ENCODE measurements at places on chromosomes 4 and X. TPM values are rescaled to one million over a fixed set of nuclear protein-coding genes. Genes with fewer than 3 reads are reported as not detected.

- no peak for DNase-seq
These were observed 2.9 kb downstream of the MSL3 start for GRCh38 chrX:11760958-11761357.

- DNase-seq, result no peak
These were observed 87.2 kb downstream of the HPRT1 start for GRCh38 chrX:134547047-134547679.

DNA sequence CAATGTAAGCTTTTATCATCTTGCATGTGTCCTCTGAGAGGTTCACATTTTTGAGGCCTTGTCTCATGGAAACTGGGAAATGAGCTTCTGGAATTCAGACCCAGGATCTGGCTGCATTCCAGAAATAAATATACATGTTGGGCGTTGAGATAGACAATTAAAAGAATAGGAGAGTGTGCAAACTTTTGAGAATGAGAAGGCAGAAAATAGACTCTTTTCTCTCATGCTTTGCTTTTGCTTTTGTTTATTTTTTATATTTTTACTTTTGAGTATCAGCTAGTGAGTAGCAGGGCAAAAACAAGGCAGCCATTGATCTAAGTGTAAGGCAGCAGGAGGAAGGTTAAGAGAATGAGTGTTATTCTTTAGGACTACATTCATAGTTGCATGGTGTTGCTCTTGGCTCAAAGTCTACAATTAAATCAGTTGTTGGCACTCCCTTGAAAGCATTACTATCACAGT is 12.4 kb downstream of the SHROOM3 start:
- DNase-seq, result no peak

DNA sequence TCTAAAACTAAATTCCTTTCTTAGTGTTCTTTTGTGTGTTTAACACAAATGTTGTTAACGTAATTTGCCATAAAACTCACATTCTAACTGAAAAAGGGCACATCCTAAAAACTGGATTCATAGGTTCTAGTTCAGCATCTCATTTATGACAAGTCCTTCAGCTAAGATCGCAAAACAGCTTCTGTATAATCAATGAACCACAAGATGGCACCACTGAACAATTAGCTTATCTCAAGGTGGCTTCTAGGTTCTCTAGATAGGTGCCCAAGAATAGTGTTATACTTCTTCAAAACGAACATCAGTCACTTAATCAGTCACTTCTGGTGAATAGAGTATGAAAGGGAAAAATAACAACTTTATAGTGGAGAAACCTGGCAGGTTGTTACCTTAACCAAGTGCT is 54.3 kb downstream of the NRK start:
- DNase-seq, result no peak

- DNase-seq, result no peak
These were observed 29.0 kb upstream of the MOB1B start for GRCh38 chr4:70873216-70873615.

GRCh38 chr4:175421506-175421905 is 390.6 kb downstream of the GPM6A start:
- DNase-seq, result no peak

GRCh38 chr4:180560896-180561295 is 1682.3 kb upstream of the TENM3 start:
- DNase-seq, result no peak

- no peak for DNase-seq
These were observed 20.6 kb downstream of the SH3D19 start for GRCh38 chr4:151304755-151305154.

DNA sequence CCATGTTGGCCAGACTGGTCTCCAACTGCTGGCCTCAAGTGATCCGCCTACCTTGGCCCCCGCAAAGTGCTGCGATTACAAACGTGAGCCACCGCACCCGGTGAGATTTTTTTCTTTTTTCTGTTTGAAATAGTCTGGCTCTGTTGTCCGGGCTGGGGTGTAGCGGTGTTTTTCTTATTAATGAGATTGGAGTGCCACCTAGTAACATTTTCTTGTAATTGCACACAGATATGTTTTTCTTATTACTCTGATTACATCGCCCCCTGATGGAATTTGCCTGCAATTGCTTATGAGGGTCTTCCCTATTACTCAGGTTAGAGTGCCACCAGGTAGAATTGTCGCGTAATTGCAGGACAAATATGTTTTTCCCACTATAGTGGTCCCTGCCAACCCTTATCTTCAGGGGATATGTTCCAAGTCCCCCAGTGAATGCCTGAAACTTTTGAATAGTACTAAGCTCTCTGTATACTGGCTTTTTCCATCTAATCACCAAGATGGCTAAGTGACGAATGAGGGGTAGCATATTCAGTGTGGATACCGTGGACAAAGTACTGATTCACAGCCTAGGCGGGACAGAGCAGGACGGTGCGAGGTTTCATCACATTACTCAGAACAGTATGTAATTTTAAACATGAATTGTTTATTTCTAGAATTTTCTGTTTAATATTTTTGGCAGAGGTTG is 8.6 kb upstream of the PDHA1 start:
- DNase-seq, result no peak

GRCh38 chr4:176784816-176785215 is 7.9 kb downstream of the VEGFC start:
- no peak for DNase-seq

DNA sequence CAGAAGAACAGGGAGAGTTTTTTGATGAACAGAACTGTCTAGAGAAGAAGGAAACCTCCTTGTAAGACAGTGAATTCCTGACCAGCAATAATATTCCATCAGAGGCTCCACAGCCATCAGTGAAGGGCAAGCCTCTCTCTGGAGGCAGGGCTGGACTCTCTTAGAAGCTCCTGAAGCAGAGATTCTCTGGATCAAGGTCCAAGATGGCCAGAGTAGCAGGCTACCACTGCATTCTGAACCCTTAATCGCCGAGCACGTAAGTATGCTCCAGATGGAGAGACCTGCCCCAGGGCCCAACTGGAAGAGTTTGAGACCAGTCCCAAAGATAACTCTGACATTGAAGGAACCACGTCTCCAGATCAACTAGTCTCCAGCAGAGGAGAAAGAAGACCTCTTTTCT is 16.4 kb downstream of the GABRE start:
- DNase-seq, result no peak

- DNase-seq, result no peak
These were observed 42.4 kb upstream of the AGA start for GRCh38 chr4:177484613-177485021.

GRCh38 chr4:57866468-57867171 is 756.4 kb upstream of the IGFBP7 start:
- DNase-seq, result no peak

SSX2B gene
- not detected for polyA plus RNA-seq

SHOX gene
- 0.03 TPM for polyA plus RNA-seq

SH3RF1 gene
- polyA plus RNA-seq, result 4.8 TPM

GYPB gene
- not detected for polyA plus RNA-seq

RPS6KA6 gene
- polyA plus RNA-seq, result 0.14 TPM

JCHAIN gene
- polyA plus RNA-seq, result 0.13 TPM
